ENCODE measurements at places on chromosomes 7 and 10.

DNA sequence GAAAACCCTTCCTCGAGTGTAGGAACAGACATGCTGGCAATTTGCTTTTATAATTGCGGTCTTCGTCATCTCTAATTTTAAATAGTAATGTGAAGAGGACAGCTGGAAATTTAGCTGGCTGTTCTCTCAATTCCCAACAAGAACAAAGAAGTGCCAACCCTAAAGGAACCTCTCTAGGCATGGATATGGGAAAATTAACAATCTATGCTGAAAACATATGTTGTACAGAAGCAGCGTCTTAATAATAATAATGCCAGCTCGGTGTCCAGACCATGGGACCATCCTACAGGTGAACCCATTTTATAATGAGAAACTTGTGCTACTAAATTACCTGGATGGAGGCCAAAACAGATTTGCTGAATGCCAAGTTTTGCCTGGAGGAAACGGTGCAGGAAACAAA, 641.4 kb upstream of the MGMT start:
- no peak for DNase-seq

DNA sequence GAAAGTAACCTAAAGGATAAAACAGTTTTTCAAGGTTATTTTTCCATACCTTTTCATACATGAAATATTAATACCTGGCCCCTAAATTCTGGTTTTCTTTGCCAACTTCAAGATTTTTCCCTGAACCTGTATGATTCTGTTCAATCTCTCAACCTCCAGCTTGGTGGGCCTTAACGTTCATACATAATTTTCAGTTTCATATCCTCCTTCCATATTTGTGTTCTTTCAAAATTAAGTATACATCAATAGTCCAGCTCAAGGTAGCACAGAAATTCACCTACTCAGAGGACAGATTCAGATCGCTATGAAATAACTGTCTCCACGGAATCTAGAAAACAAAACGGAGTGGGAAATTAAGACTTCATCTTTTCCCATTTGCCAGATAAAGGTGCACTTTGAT, 505.8 kb upstream of the GHITM start:
- no peak for DNase-seq

DNA sequence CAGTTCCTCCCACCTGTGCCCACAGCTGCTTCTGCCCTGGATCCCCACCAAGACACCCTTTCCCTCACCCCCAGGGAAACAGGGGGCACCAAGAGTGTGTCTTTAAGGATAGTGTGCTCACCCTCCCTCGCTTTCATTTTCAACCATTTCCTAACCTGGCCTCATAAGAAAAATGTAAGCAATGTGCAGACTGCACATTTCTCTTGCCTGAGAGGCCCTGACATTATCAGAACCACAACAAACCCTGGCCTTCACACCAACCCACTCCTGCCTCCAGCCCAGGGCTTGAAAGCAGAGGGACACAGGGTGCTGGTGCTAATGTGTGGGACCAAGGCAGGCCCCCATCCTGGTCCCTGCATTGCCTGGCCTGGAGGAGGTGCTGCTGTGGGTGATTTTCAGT, 11.0 kb upstream of the IMPDH1 start:
- DNase-seq: no peak

- no peak for DNase-seq
Measured at GRCh38 chr7:104111271-104111670, 96.5 kb downstream of the ORC5 start.

- DNase-seq: no peak
Measured at GRCh38 chr10:120506674-120507073, 49.6 kb downstream of the PLPP4 start.

GRCh38 chr7:125834421-125834820, 904.8 kb upstream of the POT1 start:
- DNase-seq: no peak

DNA sequence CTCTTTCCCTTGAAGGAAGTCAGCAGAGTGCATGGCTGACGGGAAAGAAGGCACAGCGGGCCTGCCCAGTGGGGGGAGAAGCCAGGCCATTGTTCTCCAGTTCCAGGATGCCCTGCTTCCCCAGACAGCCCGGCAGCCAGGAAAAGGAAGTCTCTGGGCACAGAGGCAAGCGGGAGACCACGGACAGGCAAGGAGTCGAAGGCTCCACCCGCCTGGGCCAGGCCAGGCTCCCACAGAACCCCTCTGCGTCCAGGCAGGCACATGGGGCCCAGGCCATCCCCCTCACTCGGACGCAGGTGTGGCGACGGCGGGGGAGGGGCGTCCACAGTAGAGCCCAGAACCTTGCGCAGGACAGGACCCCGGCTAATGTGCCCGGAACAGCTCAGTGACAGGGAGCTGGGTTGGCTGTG, 8.7 kb downstream of the GPR146 start:
- no peak for DNase-seq

DNA sequence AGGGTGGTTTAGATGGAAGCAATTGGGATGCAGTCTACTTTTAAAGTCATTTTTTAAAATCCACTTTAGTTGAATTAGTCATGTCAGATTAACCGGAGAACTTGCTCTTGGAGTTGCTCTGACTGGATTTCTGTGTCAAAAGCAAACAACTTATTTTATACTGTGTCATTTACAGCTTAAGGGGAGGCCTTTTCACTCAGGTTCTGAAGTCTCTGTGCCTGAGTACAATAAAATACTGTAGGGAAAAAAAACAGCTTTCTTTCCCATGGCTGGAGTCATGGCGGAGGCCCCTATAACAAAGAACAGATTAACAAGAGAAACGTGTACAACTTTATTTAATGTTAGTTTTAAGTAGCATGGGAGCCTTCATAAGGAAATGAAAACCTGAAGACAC, 39.2 kb upstream of the MSRB2 start:
- no peak for DNase-seq

GRCh38 chr10:122659126-122659525, 40.5 kb downstream of the C10orf120 start:
- no peak for DNase-seq

- DNase-seq: no peak
Measured at GRCh38 chr10:33365871-33366411, 31.5 kb upstream of the NRP1 start.

DNA sequence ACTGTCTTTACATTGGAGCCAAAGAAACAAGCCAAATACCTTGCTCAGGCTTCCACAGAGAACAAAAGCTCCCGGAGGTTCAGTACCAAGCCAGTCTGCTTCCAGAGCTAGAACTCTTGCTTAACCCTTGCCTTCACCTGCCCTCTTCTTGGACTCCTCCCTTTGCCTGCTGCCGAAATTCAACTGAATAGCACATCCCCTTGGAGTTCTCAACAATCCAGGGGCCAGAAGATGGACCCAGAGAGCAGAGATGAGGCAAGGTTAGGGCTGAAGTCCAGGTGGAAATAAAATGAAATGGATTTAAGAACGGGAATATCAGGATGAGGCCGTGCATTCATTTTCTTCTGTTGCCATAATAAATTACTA, 876 bp upstream of the PIK3AP1 start:
- DNase-seq: no peak

- DNase-seq: no peak
Measured at GRCh38 chr10:8060010-8060703, 5.7 kb downstream of the GATA3 start.

- DNase-seq: no peak
Measured at GRCh38 chr7:158353606-158354570, 233.7 kb downstream of the PTPRN2 start.

DNA sequence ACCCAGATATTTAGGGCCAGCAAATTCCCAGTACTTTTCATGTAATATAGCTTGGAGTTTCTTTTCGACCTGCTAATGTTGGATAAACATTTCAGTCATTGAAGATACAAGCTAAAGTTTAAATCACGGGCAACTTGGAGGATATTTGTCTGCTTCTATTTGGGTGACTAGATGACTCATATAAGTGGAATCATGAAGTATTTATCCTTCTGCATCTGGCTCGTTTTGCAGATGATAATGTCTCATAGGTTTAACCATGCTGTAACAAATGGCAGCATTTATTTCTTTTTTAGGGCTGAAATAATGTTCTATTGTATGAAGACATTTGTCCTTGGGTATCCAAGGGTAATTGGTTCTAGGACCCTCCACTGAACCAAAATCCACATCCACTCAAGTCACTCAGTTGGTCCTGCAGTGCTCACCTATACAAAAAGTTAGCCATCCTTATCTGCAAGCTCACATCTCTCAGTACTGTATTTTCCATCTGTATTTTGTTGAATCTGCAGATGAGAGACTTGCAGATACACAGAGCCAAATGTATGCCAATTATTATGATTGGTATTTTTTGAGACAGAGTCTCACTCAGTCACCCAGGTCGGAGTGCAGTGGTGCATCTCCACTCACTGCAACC, 187.2 kb upstream of the CSTF2T start:
- no peak for DNase-seq

GRCh38 chr10:33653584-33654367, 319.3 kb upstream of the NRP1 start:
- DNase-seq: no peak

DNA sequence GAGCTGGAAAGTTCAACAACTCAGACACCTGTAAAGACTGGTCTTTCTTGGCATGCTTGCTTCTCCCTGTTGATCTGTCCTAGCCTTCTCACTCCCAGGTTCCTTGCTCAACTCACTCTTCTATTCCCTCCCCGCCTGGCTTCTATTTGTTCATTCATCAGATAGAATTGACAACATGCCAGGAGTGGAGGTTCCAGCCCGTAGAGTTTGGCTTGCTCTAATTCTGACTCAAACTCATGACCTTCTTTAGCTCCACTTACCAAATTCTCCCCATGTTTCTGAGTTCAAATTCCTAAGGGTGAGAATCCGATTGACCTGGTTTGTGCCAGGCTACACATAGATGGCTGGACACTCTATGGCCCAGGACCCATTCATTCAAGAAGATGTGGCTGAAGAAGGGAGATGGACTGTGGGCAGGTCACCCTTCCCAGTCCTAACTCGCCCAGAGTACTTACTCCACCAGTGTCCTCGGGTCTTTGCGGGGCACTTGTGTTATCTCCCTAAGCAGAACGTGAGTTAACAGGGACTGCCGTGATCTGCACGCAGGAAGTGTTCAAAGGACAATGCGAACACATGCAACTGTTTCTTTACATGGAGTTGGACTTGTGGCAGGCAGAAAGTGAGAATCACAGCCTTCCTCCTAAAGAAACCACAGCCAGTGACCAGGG, 4.0 kb upstream of the TMEM236 start:
- DNase-seq: no peak

GRCh38 chr7:74514131-74514591, 60.5 kb downstream of the GTF2IRD1 start:
- no peak for DNase-seq

DNA sequence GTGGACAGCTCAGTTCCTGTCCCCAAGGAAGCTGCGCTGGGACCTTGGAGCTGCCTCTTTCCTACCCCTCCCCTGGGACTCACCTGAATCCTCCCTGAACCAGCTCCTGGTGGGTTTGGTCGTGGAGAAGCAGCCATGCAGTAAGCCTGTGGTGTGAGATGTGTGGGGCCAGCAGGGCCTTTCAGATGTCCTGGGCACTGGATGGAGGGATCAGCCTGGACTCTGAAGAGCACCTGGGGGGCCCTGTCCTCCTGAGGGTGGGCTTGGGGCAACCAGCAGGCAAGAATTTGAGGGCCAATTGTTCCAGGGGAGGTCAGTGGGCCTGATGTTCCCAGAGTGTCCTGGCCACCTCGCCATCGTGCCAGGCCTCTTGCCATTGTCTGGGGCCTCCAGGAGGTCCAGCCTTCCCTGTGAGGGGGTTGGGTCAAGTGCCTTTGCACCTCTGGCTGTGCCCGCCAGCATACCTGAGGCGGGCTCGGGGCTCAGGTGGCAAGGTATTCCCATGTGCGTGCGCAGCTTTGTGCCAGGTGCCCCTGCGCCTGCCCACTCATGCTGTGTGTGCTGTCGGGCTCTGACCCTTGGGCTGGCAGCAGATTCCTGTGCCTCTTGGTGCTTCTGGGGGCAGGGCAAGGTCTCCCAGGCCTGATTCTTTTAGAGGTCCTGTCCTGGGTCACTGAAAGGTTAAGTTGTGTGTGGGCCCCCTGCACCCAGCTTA, 7.3 kb downstream of the TRIM8 start:
- DNase-seq: no peak

- no peak for DNase-seq
Measured at GRCh38 chr7:23222439-23223030, 24.0 kb upstream of the GPNMB start.

- peak; percentile 13 for DNase-seq
Measured at GRCh38 chr7:65980478-65981250, 1.3 kb downstream of the GUSB start.

- DNase-seq: no peak
Measured at GRCh38 chr7:23115991-23116390, 10.4 kb downstream of the KLHL7 start.

DNA sequence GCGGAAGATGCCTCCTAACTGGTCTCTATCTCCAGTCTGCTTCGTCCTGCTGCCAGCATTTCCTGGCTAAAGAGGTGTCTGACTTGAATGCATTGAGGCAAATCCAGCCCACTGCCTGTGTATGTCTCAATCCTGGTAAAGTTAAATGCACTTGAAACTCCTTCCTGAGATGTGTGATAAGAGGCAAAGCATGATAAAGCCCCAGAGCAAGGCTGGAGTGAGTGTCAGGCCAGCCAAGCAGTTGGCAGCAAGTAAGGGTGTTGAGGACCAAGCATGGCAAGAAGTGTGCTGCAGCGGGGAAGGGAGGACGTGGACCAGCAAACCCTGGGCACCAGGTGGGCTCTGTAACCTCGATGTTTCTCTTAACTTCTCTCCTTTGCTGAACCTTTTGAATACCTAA, 29.1 kb downstream of the LRRC18 start:
- DNase-seq: no peak

- no peak for DNase-seq
Measured at GRCh38 chr7:130013241-130013640, 37.9 kb downstream of the ZC3HC1 start.

GRCh38 chr10:102537948-102538347, 34.2 kb downstream of the SUFU start:
- DNase-seq: no peak

- no peak for DNase-seq
Measured at GRCh38 chr10:28680358-28680752, 3.0 kb downstream of the BAMBI start.

DNA sequence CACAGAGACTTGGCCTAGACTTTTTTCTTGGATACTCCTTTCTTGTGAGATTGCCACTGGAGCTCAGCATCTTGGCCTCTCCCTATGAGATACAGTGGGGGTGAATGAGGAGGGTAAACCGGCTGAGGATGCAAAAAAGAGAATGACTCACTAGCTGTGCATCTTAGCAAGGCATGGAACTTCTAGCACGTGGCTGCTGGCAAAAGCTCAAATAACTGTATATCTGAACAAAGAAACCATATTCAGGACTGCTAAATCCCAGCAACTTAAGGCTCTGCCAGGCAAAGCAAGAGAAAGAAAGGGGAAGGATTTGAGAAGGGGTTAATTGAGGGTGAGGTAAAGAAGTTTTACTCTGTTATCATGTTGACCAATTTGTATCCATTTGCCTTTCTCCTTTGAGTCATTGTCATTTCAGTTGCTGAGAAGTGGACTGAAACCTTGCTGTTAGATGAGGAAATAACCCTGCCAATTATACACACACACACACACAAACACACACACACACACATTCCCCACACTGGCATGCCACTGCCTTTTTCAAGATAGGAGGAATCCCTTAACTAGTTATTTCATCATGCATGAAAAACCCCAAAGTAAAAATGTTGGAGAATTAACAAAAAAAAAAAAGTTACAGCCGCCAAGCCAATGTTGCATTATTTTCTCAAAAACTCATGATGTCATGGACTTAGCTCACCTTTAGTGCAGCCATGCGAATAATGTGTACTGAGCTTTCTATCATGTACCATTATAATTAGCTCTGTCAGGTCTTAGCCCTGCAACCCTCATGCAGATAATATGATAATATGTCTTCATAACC, 997.3 kb downstream of the LRMDA start:
- no peak for DNase-seq

- DNase-seq: no peak
Measured at GRCh38 chr10:34219753-34220548, 595.1 kb downstream of the PARD3 start.

- no peak for DNase-seq
Measured at GRCh38 chr10:74297389-74298080, 146.5 kb downstream of the ADK start.
